ENCODE measurements at places on chromosomes 3 and 15. TPM values are rescaled to one million over a fixed set of nuclear protein-coding genes. Genes with fewer than 3 reads are reported as not detected.

- no peak for DNase-seq
Measured at GRCh38 chr3:85387913-85388505, 429.2 kb downstream of the CADM2 start.

GRCh38 chr3:94132777-94133176 is 69.9 kb downstream of the NSUN3 start:
- no peak for DNase-seq

- peak; percentile 69 for DNase-seq
Measured at GRCh38 chr15:40594429-40594836, 384 bp downstream of the KNL1 start.

The FAM3D gene
- 1.7 TPM for polyA plus RNA-seq

DNA sequence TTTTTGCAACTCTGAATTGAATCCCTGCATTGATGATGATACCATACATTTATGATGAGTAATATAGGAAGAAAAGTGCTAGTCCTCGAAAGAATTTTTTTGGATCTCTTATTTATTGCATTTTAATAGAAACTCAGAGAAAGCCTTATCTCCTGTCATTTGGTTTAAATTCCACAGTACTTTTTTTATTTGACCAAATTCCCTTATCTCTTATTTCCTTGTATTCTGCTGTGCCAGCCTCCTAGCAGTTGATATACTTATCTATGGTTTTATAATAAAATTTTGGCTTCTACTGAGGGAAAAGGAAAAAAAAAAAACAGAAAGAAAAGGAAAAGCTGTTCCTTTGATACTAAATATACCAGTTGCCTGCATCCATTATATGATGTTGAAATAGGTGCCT is 535.1 kb upstream of the NR2F2 start:
- DNase-seq, result no peak

DNA sequence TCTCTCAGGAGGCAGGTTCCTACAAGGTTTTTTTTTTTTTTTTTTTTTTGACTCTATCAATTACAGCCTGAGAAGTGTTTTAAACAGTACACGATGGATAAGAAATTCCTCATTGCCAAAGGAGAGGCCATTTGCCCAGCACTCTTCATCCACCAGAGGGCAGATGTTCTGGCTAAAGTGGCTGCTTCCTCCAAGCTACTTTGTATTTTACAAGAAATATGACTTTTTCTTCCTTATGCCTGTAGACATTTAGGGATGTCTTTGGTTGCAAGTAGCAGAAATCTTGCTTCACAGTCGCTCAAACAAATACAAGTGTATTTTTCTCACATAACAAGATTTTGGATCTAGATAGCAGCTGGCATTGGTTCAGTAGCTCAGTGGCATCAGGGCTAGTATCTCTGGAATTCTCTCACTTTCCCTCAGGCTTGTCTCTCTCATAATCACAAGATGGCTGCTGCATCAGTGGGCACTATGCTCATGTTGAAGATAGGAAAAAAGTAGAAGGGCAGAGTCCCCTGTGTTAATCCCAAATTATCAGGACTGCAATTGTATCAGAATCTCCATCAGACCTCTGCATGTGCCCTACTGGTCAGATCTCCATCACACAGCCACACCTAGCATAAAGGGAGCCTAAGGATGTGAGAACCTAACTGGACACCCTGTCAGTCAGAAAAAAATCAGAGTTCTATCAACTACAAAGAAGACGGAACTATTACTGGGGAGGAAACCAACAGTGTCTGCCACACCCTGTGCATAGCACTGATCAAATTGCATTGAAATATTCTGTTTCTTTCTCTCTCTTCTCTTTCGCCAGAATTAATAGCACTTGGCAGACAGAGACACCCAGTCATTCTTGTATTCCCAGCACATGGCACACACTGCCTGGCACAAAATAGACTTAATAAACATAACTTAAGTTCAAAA is 138.9 kb upstream of the COL8A1 start:
- DNase-seq, result peak; percentile 20

DNA sequence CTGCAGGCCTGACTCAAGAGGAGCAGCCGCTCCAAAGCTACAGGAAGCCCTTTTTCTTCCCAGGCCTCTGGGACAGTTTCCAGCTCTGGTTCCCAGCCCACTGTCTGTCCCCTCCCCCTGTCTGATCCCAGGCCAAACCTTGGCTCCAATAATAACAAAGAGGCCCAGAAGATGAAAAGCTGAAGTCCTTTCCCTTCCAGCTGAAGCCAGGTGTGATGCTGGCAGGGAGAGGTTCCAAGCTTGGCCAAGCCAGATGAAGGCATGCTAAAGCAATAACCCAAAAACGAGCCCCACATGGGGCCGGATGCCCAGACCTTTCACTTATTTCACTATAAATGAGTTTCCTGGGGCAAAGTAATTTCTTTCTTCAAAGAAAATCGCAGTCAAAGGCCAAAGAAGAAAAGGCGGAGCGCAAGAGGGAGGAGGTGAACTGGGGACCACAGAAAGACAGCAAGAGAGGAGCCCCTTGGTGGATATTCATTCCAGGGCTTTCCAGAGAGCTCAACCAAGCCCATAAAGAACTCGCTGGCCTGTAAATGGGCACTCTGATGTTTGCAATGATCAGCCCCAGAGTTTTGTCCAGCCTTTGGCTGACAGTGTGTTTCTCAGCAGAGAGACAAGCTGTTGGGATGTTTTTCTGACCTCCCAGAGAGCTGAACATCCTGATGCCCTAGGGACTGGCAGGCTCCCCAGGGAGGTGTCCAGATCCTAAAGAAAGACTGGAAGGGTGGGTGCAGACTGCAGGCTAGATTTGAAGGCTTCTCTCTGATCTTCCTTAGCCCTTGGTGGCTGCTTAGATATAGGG is 157.6 kb downstream of the UACA start:
- DNase-seq, result peak; percentile 78

DNA sequence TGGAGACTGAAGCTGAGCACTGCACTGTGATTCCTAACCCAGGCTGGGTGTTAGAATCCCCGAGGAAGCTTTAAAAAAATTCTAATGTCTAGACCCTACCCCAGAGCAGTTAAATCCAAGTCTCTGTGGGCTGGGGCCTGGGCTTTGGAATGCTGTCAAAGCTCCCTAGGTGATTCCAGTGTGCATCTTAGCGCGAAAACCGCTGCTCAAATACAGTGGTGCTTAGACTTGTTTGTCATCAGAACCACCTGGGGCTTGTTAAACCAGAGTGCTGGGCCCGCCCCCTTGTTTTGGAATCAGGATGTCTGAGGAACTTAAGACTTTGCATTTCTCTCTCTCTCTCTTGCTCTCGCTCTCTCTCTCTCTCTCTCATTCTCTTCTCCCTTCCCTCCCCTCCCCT is 20.7 kb downstream of the RHCG start:
- no peak for DNase-seq

The DAZL gene
- polyA plus RNA-seq, result not detected

Data from renal pelvis (tissue), 12 donors.